ENCODE measurements at places on chromosomes 2 and 18.

DNA sequence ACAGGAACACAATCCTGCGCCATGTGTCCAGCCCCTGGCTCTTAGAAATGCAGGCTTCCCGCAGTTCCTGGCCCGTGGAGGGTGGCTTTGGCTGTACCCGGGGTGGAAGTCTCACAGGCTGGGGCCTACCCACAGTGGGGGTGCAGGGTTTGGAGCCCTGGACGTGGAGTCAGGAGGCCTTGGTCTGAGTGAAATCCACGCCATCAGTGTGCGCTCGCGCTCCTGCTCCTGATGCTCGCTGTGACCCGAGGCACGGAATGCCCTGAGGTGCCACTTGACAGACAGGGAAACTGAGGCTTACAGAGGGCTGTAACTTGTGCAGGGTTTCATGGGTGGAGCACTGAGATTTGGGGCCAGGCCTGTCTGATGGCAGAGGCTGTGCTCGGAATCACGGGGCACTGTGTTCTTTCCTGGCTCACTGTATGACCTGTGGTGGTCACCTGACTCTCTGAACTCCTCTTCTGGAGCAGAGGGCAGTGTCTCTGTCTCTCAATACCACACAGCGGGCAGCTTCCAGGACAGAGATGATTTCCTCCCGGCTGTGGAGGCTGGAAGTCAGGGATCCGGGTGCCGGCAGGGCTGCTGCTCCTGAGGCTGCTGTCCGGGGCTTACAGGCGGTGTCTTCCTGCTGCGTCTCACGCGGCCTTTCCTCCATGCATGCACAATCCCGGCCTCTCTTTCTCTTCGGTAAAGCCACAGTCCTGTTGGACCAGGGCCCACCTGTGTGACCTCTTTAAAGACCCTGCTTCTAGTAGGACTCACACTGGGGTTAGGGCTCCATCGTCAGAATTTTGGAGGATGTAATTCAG, 25.9 kb upstream of the ALLC start:
- DNase-seq, result no peak

DNA sequence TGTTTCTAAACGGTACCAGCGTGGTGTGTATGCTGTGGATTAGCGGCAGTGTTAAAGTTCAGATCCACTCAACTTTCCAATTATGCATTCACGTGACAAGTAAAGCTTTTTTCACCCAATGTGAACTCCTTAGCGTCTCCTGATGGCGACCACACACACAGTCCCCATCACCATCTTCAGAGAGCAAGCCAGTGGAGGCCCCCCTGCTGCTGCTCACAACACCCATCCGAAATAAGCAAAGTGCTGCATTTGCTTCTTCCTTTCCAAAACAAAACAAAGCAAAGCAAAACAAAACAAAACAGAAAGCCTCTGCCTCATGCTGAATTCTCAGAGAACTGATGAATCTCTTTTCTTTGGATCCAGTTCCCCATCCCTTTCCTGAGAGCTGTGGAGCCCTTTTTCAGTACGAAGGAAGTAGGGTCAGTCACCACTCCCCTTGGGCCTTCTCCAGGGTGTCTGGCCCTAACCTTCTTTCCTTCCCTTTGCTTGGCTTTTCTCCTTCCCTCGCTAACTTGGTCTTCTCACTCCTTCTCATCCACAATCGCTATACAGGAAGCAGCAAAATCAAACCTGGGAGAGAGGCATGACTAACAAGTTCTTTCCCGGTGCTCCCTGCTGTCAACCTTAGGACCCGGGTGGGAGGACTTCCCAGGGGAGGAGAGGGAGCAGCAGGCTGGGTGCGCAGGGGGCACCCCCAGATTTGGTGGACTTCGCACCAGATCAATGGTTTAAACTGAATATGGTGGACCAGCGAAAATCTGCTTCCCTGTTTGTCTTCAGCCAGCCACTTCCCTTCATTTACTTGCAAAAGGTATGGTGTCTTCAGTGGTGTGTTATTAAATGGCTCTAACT, 56.0 kb downstream of the NRP2 start:
- no peak for DNase-seq

DNA sequence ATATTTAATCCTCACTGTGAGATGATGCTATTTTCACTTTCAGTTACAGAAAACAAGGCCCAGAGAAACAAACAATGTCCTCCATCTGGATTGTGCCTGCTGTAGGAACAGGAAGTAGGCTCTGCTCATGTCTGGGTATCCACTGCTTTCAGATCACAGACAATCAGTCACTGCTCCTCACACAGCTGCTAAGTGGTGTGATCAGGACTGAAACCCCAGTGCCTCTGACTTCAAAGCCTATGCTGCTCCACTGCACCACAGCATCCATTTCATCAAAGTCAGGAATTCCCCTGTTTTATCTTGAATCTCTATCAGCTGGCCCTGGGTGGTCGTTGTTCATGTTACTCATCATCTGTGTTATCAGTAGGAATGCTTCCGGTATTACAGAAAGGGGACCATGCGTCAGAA, 303.8 kb upstream of the TRIB2 start:
- DNase-seq, result no peak

GRCh38 chr2:12265646-12266045, 451.1 kb upstream of the TRIB2 start:
- DNase-seq, result no peak

DNA sequence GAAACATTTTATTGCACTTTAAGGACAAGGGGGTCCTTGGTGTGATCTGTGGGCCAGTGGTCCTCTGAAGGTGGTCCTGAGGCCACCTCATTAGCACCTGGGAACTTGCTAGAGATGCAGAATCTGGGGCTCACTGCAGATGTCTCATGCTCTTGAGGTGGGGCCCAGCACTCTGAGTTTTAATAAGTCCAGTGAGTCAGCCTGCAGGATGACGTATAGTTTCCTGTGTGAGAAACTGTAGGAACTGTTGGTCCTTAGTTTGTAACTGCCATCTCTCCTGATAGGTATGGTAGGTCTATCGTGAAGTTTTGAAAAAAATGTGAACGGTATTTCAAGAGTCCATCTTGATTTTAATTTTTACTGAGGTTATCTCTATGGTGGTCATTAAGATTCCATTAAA, 2.8 kb downstream of the TRPM8 start:
- no peak for DNase-seq

- DNase-seq, result no peak
These were observed 104.3 kb downstream of the CSRNP3 start for GRCh38 chr2:165573534-165574461.

DNA sequence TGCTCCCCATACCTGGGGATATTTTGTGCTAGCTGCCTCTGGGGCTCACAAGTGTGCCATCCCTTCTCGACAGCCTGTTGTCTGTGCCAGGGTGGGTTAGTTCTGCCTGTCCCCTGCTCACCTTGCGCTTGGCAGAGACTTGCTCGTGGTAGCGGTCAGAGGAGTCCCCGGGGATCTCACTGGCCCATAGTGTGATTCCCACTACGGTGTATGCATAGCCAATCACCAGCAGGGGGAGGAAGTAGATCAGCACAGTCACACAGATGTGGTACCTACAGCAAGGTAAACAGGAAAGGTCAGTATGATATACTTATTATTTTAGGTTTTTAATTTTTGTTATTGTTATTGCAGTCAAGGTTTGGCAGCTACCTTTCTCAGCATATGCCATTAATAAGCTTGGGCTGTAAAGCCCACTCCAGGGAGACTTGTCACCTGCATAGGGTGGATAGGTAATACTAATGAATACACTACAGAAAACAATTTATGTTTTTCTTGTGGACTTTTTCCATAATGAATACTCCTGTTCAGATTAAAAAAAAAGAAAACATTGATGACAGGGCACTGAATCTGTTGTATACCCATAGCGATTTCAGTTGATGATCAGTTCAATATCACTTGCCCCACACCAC, 95.2 kb downstream of the POLE4 start:
- peak; percentile 21 for DNase-seq

DNA sequence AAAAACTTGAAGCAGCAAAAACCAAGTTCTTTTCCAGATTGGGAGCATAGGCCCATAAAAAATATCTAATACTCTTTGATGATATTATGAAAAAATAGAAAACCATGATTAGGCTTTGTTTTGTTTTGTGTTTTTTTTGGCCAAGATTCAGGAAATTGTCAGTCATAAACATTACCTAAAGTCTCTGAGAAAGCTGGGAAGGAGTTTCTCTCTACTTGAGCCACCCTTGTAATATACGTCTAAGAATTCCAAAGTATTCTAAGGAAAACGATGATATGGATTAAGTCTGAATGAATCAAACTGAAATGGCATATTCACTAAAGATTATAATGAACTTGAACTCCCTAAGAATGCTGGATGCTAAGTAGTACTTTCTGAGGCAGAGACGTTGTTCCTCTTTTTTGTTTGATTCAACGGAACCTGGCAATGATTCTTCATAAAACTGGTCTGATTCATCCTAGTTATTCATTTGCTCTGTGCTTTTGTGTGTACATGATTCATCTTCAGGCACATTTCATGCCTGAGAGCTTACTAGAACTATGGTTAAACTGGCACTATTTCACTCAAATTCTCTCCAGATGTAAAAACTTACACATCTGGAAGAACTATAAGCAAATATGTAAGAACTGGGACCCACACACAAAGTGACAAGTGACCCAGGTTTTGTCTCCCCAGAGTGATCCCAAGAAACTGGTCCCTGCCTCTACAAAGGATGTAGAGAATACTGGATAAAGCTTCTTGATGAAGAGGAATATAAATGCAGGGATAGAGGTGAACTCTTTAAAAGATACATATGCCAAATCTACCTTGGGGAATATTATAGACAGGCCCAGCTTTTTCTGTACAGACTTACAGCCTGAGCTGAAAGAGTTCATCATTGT, 159.7 kb downstream of the DOCK10 start:
- DNase-seq, result no peak

DNA sequence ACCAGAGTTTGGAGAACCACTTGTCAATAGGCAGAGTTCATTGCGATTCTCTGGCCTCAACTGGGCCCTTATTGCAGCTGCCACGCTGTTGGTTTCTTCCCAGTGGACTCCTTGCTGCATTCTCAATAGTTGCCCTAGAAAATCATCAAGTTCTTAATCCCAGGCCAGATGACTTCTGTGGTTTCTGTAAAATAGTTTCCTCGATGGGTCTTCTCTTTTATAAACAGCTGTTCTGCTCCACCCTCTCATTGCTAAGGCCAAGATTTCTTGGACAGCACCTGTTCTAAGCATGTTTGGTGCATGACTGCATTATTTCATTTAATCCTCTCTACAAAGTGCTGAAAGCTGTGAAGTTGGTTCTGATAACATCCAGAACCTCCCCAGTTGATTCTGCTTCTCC, 131.0 kb downstream of the BCL2L11 start:
- DNase-seq, result no peak

DNA sequence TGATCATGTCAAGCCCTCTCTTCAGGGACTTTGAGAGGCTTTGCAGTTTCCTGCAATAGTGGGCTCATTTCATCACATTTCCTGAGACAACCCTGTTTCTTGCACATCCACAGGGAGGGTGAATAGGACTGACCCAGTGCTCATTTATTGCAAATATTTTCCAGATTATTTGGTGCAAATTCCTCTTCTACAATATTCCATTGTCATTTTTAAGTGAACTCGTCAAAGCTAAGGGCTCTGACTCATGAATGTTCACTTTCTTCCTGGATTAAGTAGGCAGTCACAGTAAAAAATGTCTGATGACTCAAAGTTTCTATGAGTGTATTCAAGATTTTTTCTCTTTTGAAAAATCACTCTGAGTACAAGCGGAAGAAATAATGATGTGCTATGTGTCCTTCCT, 225.5 kb upstream of the GALNT5 start:
- DNase-seq, result no peak

GRCh38 chr2:72950558-72951255, 33.4 kb downstream of the EMX1 start:
- no peak for DNase-seq

DNA sequence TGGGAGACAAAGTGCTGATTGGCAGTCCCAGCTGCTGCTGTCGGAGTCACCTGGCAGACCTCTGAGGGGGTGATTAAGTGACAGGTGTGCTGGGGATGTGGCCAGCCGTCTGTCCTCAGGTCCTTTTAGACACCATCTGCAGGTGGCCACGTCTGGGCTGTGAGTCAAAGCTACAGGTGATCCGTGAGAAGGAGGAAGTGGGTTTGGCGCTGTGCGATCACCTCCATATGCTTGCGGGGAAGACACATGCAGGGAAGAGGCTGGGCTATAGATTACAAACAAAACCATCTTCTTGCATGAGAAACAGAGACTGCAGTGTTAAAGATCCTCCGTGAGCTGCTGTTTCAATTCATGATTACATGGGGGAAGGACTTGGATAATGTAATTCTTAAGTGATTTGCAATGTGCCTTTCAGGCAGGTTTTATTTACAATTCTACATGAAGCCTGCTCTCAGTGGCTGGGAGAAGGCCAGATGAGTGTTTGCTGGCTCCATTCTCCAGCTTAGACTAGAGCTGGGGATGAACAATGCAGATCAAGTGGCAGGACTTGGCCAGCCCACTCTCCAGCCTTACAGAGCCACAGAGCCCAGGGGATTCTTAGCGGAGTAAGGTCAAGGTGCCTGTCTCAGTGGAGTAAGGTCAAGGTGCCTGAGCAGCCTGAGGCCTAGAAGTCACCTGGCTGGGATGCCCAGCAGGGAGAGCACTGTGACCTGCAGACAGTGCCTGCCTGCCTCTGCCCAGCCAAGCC, 87.8 kb downstream of the LYPD1 start:
- DNase-seq, result no peak

DNA sequence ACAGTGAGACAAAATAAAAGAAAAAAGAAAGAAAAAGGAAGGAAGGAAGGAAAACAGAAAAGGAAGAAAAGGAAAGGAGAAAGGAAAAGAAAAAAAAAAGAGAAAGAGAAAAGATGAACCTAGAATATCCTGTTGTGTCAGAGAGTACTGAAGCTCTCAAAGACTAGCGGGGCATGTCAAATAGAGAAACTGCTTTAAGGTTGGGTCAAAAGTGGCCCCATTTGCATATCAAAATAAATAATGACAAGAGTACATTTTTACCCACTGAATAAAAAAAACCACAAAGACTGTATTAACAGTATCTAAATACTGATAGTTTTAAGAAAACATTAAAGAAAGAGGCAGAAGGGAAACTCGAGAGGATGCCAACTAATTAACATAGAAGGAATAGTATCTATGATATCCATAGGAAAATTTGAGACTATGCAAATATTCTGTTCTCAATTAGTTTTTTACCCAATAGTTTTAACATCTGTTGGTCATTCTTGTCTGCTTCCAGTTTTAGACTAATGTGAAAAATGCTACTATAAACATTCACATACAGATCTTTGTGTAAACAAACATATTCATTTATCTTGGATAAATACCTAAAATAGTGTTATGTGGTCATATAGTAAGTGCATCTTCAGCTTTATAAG, 53.2 kb downstream of the SFXN5 start:
- no peak for DNase-seq

DNA sequence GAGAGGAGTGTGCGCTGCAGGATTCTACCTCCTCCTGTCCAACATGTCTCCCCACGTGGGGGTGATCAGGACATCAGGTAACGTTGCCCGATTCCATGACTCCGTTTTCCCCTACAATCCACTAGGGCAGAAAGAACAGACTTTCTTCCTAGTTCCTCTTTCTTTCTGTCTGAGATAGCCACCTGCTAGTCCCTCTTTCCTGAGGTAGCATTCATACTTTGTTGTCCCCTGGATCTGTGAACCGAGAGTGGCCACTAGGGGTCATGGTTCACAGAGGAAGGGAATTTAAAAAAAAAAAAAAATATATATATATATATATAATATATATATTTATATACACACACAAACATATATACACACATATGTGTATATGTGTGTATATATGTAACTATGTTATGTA, 210.0 kb upstream of the ZNF521 start:
- DNase-seq, result no peak

GRCh38 chr18:23207191-23207955, 72.1 kb downstream of the CABLES1 start:
- DNase-seq, result no peak

- DNase-seq, result no peak
These were observed 88.3 kb downstream of the SLC8A1 start for GRCh38 chr2:40363631-40364030.

GRCh38 chr2:241848761-241849615, 9.7 kb downstream of the PDCD1 start:
- no peak for DNase-seq

- no peak for DNase-seq
These were observed 63.5 kb upstream of the TTN start for GRCh38 chr2:178870703-178871102.

All from D721Med (cell line).